ENCODE measurements at places on chromosomes 2 and 18.
A peak's percentile ranks its signal among the peaks of the same experiment; 100 is the strongest.

DNA sequence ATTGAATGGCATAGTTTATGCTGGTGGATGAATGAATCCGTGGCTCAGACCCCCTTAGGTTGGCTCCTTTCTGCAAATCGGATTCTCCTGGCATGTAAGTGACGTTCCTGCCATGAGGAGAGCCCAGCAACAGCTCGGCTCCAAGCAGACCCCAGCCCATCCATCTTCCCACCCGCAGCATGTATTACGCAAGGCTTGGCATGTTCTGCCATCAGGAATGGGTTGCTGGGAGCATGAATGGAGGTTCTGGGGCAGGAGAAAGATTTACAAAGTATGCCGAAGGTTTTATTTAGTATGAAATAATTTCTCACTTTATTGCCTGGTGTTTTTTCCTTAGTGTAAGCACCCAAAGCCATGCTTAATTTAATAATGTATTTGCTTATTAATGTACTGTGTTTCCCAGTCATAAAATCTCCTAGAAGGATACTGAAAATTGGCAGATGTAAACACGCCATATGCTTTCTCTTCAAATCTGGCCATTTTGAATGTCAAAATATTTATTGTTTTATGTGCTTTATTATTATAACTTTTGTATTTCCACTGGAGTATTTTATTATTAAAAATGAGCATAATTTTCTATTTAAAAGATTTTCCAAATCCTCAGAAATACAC, 128.5 kb downstream of the ACKR3 start:
- DNase-seq, result no peak

DNA sequence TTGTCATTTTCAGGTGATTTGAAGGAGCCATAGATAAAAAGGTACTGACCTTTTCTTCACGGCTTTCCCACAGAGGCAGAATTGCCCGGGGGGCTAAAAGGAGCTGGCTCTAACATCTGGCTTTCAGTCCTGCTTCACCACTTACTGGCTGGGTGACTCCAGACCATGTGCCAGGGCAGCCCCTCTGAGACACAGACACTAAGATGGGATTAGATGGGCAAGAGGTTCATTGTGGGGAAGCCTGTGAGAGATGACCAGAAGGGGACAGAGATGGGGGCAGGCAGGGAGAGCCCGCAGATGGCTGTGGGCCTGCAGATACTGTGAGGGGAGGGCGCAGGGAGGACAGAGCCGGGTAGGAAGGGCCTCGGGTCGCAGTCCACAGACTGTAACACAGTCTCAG, 74.7 kb upstream of the TTC39C start:
- DNase-seq, result no peak

- no peak for DNase-seq
Observed at GRCh38 chr2:50402654-50402960, 629.3 kb downstream of the NRXN1 start.

DNA sequence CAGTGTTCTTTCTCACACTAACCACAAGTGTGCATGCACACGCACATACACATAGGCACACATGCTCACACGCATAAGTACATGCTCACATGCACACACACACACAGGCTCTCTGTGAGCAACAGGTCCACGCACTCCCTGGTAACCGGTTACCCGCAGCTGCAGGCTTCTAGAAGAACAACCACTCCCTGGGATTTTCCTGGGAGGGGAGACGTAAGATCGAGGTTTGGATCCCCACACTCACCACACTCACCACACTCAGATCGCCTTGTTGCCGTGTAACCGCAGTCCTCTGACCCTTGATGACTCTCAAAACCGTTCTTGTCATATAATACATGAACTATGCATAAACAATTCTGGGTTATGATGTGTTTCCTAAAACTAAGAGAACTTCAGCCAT, 42.2 kb downstream of the TTC32 start:
- no peak for DNase-seq

GRCh38 chr18:33099626-33100025, 326.8 kb upstream of the KLHL14 start:
- no peak for DNase-seq

- DNase-seq, result no peak
Observed at GRCh38 chr18:78619854-78620253, 359.8 kb upstream of the SALL3 start.

- DNase-seq, result no peak
Observed at GRCh38 chr2:172723286-172723685, 12.4 kb upstream of the RAPGEF4 start.

GRCh38 chr2:166762746-166763145, 125.5 kb upstream of the XIRP2 start:
- DNase-seq, result no peak

GRCh38 chr2:30683236-30683956, 123.8 kb downstream of the CAPN13 start:
- peak; percentile 61 for DNase-seq

- no peak for DNase-seq
Observed at GRCh38 chr2:186853951-186854350, 5.0 kb upstream of the ZSWIM2 start.

- no peak for DNase-seq
Observed at GRCh38 chr2:208415255-208415654, 8.7 kb downstream of the PTH2R start.

DNA sequence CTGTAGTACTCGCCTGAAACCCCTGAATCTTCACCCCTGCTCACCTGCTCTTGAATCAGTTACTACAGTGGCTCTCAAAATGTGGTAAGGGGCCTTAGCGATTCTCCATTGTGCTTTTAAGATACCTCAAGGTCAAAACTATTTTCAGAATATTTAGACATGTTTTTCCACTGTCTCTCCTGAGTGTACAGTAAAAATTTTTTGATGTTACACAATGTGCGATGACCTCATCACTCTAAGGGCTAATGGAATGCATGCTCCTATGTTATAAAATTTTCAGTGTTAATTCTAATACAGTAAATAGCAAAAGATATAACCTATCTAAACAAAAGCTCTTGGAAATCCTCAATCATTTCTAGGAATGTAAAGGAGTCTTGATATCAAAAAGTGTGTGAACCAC, 336.9 kb upstream of the PKDCC start:
- DNase-seq, result no peak

GRCh38 chr2:188443207-188443606, 151.5 kb downstream of the GULP1 start:
- DNase-seq, result no peak

DNA sequence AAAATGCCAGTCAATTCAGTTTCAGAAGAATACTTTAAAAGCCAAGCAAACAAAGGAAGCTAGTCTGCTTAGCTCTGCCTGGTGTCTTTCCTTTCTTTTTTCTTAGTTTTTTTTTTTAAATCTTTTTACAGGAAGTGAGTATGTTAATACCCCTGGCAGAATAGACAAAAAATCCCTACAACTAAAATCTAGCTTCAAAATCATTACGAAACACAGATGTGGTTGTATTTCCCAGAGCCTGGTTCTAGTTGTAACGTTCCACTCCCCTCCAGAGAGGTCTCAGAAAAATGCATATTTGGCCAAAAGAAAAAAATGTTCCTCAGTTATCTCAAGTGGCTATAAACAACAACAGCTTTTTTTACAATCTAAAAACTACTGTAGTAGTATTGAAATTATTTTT, 202.1 kb upstream of the RND3 start:
- DNase-seq, result no peak

DNA sequence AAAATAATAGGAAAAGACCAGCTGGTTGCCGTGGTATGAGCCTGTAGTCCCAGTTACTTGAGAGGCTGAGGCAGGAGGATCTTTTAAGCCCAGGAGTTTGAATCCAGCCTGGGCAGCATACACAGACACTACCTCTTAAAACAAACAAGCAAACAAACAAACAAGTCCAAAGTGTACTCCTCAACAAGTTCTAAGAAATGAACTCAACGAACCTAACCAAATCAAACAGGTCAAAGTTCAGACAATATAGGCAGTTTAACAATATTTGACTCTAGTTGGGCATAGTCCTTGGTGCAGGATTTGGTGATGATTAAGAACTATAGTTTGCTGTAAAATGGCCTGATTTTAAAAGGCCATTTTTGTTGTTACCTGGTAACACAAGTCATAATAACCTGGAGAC, 41.9 kb upstream of the RHOB start:
- DNase-seq, result no peak

- DNase-seq, result peak; percentile 38
Observed at GRCh38 chr2:54899576-54900200, 150.6 kb downstream of the RTN4 start.

DNA sequence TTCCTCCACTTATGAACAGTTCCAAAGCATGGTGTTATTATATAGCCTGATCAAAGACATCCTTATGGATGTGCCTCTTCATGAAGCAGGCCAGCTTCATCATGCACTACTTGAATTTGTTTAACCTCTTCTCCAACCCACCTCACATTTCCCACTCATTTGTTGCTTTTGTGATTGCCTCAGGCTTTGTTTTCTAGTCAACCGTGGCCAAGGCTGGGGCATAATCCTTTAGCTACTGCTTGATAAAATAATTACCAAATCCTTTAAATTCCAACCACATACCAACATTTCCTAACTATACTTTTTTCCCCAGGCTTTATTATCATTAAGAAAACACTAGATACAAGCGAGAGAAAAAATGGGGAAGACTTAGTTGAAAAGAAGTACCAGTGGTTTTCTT, 39.6 kb upstream of the SCN1A start:
- DNase-seq, result no peak

DNA sequence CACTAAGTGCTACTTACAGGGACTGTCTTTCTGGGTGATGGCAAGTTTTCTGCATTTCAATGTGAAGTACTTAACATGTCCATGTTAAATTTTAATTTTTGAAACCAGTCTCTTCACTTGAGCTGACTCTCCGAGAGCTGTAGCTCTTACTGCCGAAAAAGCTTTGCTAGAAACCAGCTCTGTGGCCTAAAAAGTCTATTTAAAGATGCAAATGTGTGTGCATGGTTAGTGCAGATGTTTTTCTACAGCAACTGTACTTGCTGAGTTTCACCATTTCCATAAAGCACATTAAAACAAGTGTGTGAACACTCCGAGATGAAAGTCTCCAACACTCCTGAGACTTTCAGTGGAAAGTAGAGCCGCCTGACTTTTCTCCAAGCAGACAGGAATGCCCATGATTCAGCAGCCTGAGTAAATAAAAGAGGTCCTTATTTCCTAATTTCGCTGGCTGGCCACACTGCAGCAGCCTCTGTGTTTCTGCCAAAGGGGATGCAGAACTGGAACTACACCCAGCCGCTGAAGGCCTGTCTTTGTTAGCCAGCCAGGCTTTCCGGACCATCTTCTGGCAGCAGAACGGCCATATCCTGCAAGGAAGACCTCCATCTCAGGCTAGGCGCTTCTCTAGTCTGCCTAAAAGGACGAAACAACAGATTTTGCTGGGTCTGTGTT, 121.2 kb downstream of the ZNF521 start:
- DNase-seq, result no peak

GRCh38 chr2:223113161-223113560, 61.2 kb downstream of the KCNE4 start:
- no peak for DNase-seq

DNA sequence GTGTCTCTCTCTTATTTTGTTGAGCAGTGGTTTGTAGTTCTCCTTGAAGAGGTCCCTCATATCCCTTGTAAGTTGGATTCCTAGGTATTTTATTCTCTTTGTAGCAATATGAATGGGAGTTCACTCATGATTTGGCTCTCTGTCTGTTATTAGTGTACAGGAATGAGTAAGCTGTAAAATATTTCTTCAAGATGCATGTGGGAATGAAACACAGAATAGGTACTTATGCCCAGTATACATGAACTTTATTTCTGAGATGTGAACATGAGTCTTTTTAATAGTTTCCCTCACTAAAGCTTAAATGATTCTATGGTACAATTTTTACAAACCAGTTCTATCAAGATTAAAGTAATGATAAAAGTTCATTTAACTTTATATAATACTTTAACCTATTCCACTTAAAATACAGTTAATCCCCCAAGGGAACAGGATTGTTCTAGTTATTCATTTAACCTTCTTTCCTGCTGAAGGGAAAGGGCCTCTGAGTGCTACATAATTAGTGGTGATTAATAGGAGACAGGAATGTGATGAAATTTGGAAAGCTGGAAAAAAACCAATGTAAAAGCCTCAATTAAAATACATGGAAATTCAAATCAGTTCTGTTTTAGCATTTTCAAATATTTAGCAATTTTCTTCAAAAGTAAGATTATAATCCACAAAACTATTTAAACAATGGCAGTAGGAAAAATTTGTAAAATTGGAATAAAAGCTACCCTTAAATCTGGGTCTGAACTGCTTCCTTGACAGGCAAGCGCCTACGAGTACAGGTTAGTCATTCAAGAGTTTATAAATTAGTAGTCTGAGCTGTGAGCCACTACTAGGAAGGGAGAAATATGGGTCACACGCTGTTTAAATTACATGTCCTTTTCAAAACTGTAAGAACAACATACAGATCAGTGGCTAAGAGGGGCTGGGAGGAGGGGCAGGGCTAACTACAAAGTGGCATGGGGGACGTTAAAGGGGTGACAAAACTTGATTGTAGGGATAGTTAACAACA, 28.9 kb downstream of the SPIRE1 start:
- DNase-seq, result no peak

DNA sequence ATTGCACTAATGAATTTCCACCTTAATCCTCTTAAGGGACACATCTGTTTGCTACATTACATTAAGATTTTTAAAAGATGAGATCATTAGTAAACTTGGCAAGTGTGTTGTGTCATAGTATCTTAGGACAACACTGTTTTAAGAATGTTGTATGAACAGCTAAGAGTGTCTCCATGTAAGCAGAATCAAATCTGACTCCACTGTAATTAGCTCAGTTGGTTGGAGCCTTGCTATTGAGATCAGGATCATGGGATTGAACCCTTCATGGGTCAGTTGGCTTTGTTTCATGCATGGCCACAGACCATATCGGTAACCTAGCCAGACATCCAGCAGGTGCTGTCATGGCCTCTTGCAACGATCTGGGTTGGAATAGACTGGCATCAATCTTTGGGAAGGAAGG, 5.2 kb downstream of the FHOD3 start:
- DNase-seq, result no peak

- no peak for DNase-seq
Observed at GRCh38 chr18:6336239-6336638, 78.5 kb downstream of the L3MBTL4 start.

DNA sequence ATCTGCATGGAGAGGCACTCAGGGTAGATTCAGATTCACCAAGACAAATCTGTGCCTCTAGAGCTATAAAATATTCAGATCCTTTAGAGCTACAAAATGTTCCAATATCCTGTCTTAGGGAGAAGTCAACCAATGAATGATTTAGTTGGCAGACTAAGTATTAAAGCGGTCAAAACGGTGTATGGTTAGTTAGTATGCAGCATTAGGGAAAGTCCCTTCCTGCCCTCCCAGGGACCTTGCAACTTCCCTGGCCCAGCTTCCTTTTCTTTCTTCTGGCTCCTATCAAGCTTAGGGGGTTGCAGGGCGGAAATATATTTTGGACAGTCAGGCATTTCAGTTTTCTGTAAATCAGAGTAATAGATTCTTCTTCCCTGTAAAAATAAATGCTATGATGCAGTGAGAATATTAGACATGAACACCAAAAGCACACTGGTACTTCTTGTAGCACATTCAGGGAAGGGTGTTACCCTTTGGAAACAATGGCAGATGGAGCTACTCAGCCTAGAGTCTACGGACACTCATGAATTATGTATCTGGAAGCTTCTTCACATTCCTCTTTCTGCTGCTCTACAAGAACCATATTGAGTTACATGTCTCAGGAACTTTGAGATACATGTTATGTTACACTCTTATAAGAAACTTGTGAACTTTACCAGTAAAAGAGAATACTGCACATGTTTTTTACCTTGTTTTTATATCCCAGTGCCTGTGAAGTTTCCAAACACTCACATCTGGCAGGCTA, 45.7 kb downstream of the CCDC93 start:
- DNase-seq, result no peak
